ENCODE measurements at places on chromosomes 5 and 9.

DNA sequence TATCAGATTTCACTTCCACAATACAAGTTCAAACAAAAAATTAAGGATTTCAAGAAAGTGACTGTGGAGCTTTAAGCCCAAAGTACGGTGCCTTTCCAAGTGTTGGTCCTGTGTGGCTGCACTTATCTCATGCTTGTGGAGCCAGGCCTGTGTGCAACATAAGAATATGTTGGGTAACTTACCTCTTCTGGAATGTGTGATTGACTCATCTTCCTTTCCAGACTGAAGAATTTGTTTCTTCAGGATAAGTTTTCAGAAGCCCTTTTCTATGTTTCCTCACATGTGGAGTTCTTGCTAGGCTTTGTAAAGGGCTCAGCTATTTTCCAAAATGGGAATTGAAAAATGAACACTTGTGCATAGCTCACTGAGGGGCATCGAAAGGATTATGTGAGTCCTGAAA is 485.1 kb upstream of the PAPPA start:
- no peak for DNase-seq

DNA sequence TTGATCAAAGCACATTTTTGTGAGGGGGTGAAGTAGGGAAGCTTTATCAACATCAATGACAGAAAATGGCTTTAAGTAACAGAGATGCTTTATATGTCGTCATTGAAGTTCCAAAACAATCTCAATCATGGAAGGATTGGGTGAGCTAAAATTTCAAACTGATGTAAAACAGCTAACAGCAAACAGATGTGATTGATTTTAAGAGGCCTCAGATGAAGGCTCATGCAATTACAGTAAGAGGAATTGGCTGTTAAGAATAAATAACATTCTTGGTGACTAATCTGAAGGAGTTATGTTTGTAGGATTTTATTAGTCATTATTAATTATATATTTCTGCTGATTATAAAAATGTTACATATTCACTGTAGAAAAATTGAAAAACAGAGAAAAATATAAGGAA is 63.5 kb upstream of the PUM3 start:
- DNase-seq, result no peak

- no peak for DNase-seq
Measured at GRCh38 chr5:84861306-84861705, 476.6 kb upstream of the EDIL3 start.

DNA sequence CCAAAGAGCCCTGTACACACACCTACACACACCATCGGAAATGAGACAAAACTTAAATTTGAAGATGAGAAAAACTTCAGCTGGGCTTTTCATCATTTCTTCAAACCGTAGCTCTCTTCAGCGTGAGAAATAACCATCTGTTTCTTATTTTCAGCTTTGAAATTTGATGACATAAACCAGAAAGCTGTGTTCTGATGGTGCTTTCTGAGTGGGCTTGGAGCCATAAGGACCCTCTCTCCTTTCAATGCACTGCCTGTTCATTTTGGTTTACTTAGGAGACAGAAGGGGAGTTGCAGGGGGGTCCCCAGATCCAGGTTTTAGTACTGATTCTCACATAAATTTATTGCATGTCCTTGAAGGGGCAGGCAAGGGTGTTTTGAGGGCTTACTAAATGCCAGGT is 9.5 kb downstream of the FBXO10 start:
- no peak for DNase-seq

DNA sequence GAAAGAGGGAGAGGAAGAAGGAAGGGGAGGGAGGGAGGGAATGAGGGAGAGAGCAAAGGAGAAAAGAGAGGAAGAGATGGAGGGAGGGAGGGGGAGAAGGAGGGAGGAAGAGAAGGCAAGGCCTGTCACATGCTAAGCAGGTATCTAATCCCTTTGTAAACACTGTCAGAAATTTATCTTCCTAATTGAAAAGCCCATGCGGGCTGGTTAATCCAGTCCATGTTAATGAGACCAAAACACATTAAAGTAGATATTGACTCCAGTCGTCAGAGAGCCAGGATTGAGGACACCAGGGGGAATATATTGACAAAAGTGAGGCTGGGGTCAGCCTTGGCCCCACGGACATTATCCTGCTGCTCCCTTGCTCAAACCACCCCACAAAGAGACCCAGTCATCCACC is 37.4 kb upstream of the ALDH1B1 start:
- no peak for DNase-seq

GRCh38 chr5:776862-777711 is 7.4 kb downstream of the ZDHHC11B start:
- DNase-seq, result no peak

DNA sequence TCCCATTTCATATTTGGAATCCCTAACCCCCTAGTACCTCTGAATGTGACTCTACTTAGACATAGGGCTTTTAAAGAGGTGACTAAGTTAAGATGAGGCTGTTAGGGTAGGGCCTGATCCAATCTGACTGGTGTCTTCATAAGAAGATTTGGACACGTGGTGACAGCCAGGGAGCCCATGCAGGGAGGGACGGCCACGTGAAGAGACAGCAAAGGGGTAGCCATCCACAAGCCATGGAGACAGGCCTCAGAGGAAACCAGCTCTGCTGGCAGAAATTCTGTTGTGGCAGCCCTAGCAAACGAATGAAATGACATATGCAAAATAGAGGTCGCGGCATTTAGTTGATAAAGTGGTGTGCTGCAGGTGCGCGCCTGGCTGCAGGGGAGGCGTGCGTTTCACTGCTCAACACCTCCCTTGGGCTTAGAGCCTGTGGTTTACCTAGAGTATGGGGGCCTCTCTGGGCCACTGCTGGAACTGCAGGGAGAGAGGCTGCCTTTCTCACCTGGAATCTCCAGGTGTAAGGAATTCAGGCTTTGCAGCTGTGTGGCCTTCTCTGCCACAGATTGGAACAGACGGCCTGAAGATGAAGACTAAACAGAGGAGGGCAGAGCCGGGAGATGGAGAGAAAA is 7.1 kb upstream of the AFAP1L1 start:
- DNase-seq, result peak; percentile 72

DNA sequence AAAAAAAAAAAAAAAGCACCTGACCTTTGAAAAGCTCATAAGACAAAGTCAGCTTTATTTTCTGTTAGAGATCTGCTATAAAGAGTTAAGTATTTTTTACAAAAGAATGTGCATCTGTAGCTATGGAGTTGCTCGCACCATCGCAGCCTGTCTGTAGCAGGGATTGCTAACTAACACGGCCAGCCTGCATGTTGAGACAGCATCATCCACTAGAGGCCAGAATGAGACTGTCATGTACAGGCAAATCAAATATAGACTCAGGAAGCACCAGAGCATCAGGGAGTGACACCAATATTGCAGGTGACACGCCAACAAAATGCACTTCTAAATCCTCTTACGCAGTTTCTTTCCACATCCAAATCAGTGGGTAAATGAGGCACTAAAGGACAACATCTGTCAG is 136.3 kb upstream of the RASEF start:
- no peak for DNase-seq

DNA sequence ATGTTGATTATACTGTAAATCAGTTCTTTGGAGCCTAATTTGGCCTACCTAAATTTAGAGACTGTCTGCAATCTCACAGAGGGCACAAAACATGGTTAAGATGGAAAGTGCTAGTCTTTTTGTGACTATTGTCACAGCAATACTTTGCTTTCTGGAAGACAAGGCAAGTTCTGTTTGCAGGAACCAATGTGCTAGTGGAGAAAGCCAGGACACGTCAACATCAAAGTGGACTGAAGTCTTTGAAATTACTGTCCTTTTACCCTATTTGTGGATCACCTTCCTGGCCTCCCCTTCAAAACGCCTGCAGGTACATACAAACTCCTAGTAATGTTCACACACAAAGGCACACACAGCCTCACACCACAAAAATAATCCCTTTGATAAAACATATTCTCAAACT is 248.7 kb downstream of the MAN2A1 start:
- no peak for DNase-seq

DNA sequence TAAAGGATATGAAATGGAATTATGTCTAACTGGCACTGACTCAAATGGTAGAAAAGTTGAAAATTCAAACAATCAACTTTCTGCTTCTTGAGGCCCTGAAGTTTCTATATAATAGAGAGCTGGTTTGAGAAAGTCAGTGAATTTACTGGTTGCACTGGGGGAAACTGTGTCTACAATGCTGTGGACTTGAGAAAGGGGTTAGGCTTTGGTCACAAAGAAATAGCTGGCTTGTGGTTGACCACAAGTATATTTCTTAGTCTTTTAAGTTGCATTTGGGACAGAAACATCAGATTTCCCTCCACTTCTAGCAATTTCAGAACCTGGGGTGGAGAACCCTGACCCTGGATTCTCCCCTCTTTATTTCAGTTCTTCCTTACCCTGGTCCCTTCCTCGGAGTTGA is 192.6 kb upstream of the ACTBL2 start:
- DNase-seq, result no peak

DNA sequence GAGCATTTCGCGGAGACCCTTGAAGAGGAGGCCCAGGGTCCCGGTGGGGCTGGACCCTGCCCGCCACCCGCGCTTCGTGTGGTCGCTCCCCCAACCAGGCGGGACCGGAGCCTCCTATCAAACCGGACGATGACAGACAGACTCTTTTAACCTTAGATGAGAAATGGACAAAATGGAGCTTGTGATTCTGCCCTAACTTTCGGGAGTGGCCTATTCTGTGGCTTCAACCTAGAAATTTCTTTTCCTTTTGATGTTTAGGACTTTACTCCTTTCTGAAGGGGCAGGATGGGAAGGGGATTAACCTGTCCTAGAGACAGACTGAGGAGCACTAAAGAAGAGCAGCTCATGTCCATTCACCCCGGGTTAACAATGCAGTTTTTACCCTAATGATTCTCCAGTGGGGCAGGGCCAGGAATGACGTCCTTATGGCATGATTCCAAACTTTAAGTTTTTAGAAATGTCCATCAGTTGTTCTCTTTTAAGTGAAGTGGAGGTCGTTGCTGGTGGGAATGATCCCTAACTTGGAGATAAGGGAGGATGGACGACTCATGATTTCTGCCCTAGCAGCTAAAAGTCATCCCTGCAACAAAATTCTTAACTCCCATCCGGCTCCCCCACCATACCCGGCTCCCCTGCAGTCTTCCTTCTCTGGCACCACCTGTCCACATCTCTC is 1.0 kb downstream of the NIPSNAP3A start:
- DNase-seq, result no peak

GRCh38 chr5:83865579-83865978 is 144.9 kb upstream of the HAPLN1 start:
- no peak for DNase-seq

DNA sequence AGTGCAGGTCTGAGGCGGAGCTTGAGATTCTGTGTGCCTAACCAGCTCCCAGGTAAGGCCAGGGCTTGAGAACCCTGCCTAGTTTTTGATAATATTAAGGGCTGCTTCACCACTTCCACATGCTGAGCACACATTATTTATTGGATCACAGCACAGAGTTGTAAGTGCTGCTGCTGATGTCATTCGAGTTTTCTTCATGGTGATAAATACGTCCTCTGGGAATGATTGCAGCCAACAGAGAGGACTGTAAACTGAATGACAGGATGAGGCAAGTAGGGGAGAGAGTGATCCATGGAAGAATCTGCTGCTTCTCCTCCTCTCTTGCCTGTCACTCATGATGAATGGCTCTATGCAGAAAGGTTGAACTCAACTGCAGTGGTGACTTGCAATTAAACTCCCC is 77.9 kb upstream of the VPS13A start:
- DNase-seq, result no peak

DNA sequence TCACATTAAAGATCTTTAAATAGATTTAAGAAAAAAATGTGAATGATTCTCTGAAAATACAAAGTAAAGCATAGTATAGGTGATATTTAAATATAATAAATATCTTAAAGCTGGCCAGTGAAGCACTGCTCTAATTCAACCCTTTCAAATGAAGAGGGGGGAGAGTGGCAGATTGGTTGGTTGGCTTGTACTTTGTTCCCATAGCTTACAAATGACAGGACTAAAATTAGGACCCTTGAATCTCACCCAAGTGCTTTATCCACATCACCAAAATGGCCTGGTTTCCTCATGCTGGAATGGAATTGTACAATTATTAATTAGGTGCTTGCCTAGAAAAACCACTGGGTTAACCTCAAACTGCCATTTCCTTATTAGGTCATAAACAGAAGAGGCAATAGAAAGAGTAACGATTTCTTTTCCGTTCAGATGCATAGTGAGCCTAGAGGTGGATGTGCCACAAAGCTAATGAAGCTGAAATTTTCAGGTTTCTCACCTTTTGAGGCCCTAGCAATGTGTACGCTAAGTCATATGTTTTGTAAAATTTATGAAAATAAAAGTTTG is 354.5 kb upstream of the CDH6 start:
- no peak for DNase-seq

GRCh38 chr9:34522091-34522887 is 501 bp downstream of the ENHO start:
- no peak for DNase-seq

DNA sequence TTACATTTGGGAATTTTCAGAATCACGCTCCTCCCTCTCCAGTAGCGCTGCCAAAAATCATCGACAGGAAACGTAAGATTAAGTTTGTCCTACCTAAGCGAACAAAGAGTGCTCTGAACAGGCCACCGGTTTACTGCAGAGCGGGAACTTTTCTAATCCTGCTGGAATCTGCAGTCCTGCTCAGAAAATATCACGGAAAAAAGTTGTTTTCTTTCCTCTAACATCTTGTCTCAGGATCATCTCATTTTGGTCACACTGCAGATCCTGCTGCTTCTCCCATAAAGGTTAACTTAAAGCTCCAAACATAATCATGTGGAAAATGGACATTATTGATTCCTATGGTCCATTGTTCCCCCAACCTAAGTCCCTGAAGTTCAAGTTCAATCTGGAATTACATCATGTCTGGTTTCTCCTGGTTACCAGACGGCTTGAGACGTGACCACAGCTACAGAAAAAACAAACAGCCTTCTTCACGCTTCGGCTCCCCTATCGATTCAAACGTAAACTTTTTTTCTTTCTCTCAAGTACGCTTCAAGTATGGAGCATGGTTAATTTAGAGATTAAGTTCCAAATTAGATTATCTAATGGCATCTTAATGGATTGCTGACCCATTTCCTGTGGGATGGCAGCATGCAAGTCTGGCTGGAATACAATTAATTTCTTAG is 217.6 kb downstream of the NFIB start:
- DNase-seq, result peak; percentile 62

DNA sequence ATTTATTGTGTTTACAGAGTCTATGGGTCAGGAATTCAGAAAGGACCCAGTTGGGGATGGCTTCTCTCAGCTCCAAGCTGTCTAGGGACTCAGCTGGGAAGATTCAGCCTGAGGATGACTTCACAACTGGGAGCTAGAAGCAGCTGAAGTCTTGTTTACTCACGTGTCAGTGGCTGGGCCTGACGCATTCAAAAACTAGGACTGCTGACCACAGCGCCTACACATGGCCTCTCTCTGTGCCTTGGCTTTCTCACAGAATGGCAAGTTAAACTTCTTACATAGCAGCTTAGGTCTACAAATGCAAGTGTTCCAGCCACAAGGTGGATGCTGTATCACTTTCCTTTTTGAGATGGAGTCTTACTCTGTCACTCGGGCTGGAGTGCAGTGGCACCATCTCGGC is 16.3 kb upstream of the PPP2CA start:
- no peak for DNase-seq

Measured in NCI-H187 (cell line).